ENCODE measurements at places on chromosomes 2 and 18.
A peak's percentile ranks its signal among the peaks of the same experiment; 100 is the strongest.

DNA sequence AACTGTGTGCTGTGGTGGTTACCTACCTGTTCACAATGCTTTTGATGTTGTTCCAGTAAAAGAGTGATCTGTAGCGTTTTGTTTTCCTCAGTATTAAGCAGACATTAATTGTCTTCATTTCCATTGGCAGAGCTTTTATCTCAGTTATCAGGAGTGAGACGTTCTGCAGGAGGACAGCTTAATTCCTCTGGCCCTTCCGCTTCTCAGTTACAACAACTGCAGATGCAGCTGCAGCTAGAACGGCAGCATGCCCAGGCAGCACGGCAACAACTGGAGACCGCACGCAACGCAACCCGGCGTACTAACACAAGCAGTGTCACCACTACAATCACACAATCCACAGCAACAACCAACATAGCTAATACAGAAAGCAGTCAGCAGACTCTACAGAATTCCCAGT, 78.3 kb downstream of the KCMF1 start:
- DNase-seq, result no peak

DNA sequence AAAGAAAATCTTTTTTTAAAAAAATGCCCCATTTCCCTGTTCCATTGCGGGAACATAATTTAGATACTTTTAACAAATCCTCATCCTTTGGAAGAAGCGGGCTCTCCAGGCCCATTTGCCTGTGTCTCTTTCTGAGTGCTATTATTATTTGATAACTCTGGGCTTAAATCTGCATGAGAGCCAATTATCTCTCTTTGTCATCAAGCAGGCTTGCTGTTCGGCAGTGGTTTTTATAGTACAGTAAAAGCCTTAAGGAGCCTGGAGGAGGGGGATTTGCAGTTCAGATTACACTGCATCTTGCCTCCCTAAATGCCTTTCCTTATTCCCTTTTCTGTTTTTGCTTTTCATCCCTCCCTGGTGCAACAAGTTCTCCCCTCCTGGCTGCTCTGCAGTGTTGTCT, 50.6 kb downstream of the CELF4 start:
- DNase-seq, result no peak

DNA sequence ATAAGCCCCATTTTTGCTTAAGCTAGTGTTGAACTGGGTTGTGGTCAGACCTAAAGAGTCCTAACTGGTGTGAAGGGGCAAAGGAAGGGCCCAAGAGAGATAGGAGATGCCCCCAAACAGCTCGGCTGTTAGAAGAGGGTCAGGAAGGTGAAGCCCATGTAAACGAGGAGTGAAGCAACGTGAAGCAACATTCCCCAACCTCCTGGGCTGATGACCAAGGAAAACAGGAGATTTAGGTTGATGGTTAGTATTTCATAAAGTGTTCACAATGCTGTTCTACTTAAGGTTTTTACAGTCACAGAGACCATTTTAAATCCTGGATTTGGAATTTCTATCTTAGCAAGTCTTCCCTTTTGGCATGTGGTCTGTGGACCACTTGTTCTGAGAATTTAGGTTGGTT, 144.0 kb upstream of the SERPINE2 start:
- no peak for DNase-seq

- DNase-seq, result no peak
Measured at GRCh38 chr2:178403671-178404306, 47.2 kb downstream of the PRKRA start.

- no peak for DNase-seq
Measured at GRCh38 chr18:25862881-25863600, 227.4 kb downstream of the SS18 start.

GRCh38 chr18:61368001-61368400, 34.8 kb downstream of the CDH20 start:
- DNase-seq, result no peak

GRCh38 chr18:74869904-74870863, 272.5 kb downstream of the ZNF407 start:
- no peak for DNase-seq

DNA sequence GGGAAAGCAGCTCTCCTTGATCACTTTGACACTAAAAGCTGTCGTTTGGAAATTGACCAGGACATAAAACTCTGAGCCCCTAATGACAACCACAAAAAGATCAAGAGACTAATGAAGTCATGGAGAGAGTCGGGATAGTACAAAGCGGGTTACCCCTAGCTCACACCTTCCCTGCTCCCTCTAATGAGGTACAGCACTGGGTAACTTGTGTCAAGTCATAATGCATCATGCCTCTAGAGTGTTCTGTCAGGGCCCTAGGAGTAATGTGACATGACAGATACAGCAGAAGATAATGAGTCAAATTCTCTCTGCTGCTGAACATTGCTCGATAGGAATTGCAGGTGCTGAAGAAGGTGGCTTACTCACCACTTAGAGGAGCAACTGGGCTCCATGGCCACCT, 130.7 kb downstream of the AQP4 start:
- no peak for DNase-seq

DNA sequence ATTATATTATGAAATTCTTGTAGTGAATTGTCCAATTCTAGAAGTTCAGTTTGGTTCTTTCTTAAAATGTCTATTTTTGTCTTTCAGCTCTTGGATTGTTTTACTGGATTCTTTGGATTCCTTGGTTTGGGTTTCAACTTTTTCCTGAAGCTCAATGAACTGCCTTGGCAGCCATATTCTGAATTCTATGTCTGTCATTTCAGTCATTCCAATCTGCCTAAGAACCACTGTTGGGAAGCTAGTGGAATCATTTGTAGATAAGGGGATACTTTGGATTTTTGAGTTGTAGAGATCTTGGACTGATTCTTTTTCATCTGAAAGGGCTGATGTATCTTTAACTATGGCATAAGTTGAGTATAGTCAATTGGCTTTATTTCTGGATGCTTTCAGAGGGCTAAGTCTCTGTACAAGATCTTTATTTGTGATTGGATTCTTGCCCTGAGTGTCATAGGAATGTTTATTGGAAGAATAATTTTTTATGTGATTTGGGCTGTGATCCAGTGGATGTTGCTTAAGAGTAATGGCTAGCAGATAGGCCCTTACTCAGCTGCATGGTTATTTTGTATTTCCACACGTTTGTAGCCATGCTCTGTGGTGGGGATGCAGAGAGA, 42.3 kb downstream of the SERPINB7 start:
- no peak for DNase-seq

GRCh38 chr2:74029714-74030397, 45.1 kb downstream of the TET3 start:
- DNase-seq, result no peak

- peak; percentile 79 for DNase-seq
Measured at GRCh38 chr2:45643543-45644542, 7.6 kb upstream of the PRKCE start.

GRCh38 chr2:154170400-154170799, 298.7 kb downstream of the GALNT13 start:
- DNase-seq, result no peak

GRCh38 chr2:51105811-51106210, 73.9 kb upstream of the NRXN1 start:
- DNase-seq, result no peak

GRCh38 chr2:231348704-231349373, 46.7 kb upstream of the B3GNT7 start:
- no peak for DNase-seq

GRCh38 chr2:105442056-105442455, 43.2 kb upstream of the FHL2 start:
- no peak for DNase-seq

GRCh38 chr2:218233543-218233942, 16.6 kb downstream of the ARPC2 start:
- no peak for DNase-seq

GRCh38 chr2:71181316-71181715, 45.6 kb downstream of the PAIP2B start:
- DNase-seq, result no peak

- DNase-seq, result no peak
Measured at GRCh38 chr2:3460156-3460555, 59.2 kb downstream of the ADI1 start.

Data from T-cell (primary cell).